ENCODE measurements at places on chromosomes 11 and 22.
A peak's percentile ranks its signal among the peaks of the same experiment; 100 is the strongest.

DNA sequence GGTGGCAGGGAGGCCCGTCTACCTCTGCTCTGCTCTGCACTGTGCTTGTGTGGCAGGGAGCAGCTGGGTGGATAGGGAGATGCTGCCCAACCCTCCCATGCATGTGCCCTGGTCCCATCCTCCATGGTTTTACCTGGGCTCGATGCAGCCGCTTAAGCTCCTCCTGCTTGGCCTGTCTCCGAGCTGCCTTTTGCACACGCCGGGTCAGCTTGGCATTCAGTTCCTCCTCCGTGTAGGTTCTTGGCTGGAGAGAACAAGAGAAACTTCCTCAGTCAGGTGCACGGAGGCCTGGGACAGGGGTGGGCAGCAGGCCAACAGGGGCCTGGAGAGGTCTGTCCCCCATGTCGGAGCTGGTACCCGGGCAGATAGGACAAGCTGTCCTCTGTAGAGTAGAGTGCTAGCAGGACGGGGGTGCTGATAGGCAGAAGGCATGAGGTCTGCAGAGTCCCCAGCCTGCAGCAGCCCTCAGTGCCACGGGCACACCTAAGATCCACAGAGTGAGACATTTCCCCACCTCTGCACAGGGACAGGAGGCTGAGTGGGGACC, 36.4 kb upstream of the BID start:
- no peak for DNase-seq

DNA sequence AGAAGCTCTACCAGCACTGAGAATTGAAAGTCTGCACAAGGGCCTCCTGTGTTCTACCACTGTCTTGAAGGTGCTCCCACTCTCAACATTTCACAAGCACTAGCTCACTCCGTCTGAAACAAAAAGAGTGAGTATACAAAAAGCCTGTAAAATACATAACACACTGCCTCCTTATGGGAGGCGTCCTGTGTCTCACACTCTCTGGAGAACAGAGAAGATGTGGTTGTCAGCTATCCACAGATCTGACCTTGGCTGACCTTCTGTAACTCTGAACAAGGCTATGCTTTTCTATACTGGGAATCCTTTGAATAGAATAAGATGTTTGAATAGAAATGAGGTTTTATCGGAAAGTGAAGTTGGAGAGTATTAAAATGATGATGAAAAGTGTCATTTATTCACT, 171.3 kb upstream of the TMEM45B start:
- no peak for DNase-seq

DNA sequence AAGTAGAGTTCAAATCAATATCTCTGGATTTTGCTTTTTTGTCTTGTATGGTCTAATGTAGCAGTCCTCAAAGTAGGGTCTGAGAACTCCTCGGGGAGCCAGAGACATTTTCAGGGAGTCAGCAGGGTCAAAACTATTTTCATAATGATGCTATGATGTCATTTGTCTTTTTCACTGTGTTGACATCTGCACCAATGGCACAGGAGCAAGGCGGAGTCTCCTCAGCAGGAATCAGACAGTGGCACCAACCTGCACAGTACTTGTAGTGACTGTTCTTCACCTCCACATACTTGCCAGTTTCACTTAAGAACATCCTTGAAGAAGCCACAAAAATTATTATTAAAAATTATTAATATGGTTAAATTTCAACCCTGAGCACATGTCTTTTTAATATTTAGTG, 14.9 kb upstream of the FXYD6 start:
- no peak for DNase-seq

GRCh38 chr11:19766206-19766605, 53.6 kb downstream of the NAV2 start:
- no peak for DNase-seq

DNA sequence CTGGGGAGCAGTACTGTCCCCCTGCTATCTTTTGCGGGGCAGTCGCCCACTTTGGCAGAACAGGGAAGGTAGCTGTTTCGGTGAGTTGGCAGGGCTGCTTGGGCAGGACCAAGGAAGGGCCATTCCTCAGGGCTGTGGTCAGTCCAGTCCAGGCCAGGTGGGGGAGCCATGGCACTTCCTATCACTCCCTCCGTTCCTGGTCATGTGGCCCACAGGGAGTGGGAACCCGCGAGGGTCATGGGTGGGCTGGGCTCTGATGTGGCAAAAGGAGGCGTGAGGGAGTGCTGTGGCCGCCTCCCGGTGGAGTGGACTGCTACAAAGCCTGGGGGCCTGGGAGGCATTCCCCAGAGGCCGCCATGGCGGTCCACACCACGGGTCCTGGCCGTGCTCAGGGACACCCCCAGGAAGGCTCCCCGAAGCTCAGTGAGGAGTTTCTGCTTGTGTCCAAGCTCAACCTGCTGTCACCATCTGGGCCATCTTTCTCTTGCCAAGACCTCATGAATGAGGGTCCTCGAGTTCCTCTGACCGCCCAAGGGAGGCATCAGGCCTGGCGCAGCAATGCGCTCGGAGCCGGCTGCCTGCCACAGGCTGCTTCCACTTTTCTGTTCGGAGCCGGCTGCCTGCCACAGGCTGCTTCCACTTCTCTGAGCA, 11.9 kb downstream of the CHID1 start:
- DNase-seq, result no peak

- DNase-seq, result no peak
Observed at GRCh38 chr11:129368889-129369672, 6.6 kb upstream of the BARX2 start.

DNA sequence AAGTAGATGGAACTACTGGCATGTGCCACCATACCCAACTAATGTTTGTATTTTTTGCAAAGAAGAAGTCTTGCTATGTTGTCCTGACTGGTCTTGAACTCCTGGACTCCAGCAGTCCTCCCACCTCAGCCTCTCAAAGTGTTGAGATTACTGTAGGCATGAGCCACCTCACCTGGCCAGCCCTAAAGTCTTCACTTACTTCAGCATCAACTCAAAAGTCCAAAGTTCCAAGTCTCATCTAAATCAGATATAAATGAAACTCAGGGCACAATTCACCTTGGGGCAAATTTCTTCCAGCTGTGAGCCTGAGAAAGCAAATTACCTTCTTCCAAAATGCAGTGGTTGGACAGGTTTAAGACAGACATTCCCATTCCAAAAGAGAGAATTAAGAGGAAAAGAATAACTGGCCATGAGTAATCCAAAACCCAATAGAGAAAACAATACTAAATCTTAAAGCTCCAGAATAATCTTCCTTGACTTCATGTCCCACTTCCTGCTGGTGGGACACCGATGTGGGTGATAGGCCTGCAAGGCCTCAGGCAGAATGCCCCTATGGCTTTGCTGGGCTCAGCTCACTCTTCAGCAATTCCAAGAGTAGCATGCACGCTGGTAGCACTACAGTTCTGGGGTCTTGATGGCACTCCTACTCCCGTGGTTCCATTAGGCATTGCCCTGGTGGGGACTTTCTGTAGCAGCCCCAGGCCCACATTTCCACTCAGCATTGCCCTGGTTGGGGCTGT, 50.3 kb downstream of the TUG1 start:
- DNase-seq, result no peak

- no peak for DNase-seq
Observed at GRCh38 chr11:118629761-118630661, 22.6 kb downstream of the PHLDB1 start.

DNA sequence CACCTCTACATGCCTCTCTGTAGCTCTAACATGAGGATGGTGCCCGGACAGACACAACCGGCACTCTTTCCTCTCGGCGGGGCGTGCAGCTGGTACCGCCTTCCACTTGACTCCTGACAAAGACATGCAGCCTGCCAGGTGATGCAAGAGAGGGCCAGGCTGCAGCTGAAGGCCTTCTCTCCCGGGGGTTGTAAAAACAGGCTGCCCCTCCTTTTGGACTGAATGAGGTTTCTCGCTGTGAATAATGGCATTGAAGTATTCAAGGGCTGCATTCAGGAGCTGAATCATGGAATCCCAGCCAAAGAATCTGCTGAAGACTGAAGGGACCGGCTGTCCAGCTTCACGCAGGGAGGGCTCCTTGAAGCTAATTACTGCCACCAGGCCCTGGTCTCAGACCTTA, 110.9 kb downstream of the GALNT18 start:
- no peak for DNase-seq

GRCh38 chr11:119424276-119424675, 1.3 kb upstream of the THY1 start:
- no peak for DNase-seq

DNA sequence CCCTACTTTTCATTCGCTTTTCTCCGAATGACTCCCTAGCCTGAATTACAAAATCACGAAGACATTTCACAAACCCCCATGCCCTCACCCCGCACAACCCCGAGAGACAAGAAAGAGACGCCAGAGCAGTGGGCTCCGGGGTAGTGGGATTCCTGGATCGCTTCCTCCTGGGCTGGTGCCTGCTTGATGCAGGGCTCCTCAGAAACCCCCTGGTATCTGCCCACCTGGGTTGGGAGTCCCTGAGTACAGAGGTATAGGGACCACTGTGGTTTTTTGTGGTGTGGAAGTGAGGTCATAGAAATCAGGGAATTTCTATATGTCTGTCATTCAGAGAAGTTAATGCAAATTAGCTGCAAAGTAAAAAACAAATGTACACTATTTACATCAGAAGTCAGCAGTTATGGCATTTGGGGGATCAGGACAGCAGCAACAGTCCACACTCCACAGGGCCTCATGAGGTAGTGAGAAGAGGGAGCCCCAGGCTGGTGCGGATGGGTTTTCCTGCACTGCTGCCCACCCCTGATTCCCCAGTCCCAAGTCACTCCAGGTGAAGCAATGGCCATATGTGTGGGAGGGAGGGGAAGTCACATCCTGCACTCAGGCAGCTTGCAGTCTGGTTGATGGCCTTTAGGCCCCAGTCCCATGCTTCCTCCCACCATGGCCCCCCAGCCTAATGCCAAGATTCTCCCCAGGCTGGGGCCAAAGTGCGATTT, 39.6 kb downstream of the BUD13 start:
- no peak for DNase-seq

- DNase-seq, result no peak
Observed at GRCh38 chr11:65219930-65220213, 38.1 kb downstream of the CAPN1 start.

DNA sequence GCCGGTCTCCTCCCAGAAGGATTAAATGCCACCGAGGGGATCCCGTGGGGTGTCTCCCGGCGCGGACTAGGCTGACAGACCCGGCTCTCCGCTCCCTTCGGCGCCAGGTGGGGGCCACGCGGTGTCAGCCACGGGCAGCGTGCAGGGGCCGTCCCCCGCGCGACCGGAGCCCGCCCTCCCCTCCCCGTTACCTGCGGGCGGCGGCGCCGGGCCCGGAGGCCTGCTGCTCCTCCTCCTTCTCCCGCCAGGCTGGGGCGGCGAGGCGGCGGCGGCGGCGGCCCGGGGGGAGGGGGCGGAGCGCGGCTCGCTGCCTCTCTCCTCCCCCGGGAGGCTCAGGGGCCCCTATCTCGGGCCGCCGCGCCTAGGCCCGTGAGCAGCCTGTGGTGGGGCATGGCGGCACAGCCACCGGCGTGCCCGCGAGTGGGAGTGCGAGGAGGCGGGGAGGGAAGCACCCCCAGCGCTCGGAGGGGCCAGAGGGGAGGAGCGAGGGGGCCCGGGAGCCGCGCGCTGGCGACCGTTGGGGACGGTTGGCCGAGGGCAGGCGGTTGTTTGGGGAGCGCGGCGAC, 450 bp downstream of the ZBTB44 start:
- peak; percentile 61 for DNase-seq

- no peak for DNase-seq
Observed at GRCh38 chr22:29719899-29720645, at the start of gene CABP7. Gene CABP7, plus strand, starts transcription at chr22:29720003. Its CDS starts 422 bp downstream, at chr22:29720425.

GRCh38 chr11:64936539-64936938, 846 bp upstream of the GPHA2 start:
- no peak for DNase-seq

- DNase-seq, result no peak
Observed at GRCh38 chr11:35540526-35540925, 15.1 kb upstream of the PAMR1 start.

DNA sequence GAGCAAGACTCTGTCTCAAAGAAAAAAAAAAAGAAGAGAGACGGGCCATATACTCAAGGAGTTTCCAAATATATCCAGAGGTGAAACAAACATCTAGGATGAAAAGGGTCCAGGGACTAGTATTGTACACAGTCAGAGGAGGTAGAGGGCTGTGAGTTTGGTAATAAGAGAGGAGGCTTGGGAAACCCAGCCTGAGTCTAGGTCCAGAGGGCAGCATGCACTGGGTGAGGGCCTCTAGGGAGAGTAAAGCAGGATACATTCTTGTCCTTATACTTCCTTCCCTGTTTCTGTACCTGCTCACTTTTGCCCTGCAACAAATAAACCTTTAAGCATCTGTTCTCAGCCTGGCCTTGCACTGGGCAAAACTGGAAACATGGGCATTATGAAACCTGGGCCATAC, 31.5 kb downstream of the STIM1 start:
- no peak for DNase-seq

GRCh38 chr11:109996060-109996459, 97.1 kb upstream of the ZC3H12C start:
- no peak for DNase-seq

DNA sequence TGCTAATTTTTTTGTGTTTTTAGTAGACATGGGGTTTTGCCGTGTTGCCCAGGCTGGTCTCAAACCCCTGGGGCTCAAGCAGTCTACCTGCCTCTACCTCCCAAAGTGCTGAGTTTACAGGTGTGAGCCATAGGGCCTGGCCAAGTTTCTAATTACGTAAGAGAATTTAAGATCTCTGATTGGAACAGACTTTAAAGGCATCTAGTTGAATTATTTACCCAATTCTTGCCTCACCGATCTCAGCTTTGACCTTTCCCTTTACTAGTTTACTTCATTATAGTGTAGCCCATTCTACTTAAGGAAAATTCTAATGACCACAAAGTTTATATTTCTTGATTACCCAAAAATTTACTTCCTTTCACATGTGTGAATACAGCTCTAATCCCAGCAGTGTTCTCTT, 81.6 kb downstream of the YAP1 start:
- DNase-seq, result no peak

GRCh38 chr11:118689503-118689851, 10.0 kb upstream of the TREH start:
- no peak for DNase-seq

DNA sequence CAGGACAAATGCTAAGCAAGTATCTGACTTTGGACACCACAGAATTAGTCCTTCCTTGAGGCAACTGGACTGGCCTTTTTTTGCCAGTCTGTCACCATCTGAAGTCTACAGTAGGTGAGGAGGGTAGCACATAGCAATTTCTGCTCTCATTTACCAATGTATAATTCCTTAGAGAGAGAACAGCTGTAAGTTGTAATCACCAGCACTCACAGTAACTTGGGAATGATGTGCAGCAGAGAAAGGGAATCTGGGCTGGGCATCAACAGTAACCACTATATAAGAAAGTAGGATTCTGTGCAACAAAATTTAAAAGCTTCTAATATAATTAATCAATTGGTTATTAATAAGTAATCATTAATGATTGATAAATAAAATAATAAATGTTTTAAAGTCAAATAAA, 86.3 kb upstream of the FAT3 start:
- no peak for DNase-seq

DNA sequence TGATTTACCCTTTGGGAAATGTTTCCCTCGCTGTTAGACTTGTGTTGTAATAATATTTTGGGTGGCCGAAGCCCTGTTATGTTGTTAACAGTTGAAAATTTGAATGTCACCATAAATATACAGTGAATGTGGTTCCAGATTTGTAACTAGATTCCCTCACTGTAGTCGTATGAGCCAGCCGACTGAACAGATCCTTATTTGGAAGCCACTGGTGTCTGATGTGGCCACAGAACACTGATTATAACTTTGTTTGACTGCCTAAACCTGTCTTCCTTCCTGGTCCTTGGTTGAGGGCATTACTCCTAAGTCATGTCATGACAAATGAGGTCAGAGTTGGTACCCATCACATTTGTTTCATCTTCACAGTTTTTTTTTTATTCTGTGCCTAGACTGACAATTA, 45.4 kb downstream of the YAP1 start:
- no peak for DNase-seq

GRCh38 chr11:45671246-45672171, 6.1 kb upstream of the CHST1 start:
- DNase-seq, result no peak

All from CD4-positive, alpha-beta T cell treated with Interleukin-4 for 4 hours (primary cell).